ENCODE measurements at places on chromosomes 4 and X.

DNA sequence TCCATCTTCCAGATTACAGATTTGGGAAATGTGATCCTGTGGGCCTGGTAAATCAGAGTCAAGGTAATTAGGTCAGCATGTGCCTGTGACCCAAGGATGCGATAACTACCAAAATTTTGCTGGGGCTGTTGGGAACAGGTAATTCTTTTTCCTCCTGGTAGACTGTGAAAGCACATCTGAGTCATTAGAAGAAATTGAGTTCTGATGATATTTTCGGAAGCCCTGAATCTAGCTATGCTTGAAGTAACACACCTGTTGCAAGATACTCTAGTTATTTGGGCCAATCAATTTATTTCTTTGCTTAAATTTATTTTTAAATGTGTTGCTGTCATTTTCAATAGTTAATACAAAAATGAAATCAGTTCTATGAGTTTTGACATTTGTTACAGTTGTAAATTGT, 903.6 kb downstream of the RPA4 start:
- H3K36me3 ChIP-seq, result no peaks in the 10 kb centered on the region
- no peaks in the 10 kb centered on the region for H3K4me1 ChIP-seq
- DNase-seq, result no peak
- H3K27me3 ChIP-seq, result no peaks in the 10 kb centered on the region

- H3K27me3 ChIP-seq, result no peaks in the 10 kb centered on the region
- no peak overlapping the region for H3K4me3 ChIP-seq
- no peaks in the 10 kb centered on the region for H3K4me1 ChIP-seq
- no peak overlapping the region for H3K27ac ChIP-seq
- H3K36me3 ChIP-seq, result no peaks in the 10 kb centered on the region
Observed at GRCh38 chrX:131227608-131228007, 61.5 kb downstream of the IGSF1 start.

- no peak for DNase-seq
- H3K27ac ChIP-seq, result no peak overlapping the region
- no peaks in the 10 kb centered on the region for H3K27me3 ChIP-seq
Observed at GRCh38 chr4:20297261-20297660, 45.6 kb downstream of the SLIT2 start.

DNA sequence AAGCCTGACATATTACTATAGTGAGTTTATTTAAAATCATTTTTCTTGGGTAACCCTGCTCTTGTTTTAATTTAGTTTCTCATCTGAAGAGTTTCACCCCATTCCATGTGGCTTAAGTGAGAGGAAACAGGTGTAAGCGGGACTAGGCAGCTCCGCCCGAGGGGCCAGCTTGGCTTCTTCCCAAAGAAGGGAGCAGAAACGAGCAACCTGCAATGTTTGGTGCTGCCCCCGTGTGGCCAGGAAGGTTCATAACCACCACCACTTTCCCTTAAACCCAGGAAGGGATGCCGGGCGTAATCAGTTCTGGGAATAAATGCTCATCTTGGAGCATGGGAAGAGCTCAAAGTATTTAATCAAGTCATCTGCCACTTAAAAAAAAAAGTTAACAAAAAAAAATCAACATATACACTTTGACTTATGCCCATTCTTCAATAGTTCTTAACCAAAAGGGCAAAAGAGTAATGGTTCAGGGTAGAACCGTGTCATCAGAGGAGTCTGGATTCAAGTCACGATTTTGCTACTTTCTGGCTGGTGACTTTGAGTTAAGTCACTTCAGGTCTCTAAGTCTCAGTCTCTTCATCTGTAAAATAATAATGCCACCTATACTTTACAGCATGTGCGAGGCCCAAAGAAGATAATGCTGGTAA, 147.9 kb downstream of the NSUN7 start:
- H3K27ac ChIP-seq, result peak overlapping the region; percentile 57
- peaks cover 5% of the 10 kb centered on the region for H3K4me1 ChIP-seq
- no peaks in the 10 kb centered on the region for H3K27me3 ChIP-seq
- peak overlapping the region; percentile 80 for H3K4me3 ChIP-seq
- DNase-seq, result peak; percentile 46

DNA sequence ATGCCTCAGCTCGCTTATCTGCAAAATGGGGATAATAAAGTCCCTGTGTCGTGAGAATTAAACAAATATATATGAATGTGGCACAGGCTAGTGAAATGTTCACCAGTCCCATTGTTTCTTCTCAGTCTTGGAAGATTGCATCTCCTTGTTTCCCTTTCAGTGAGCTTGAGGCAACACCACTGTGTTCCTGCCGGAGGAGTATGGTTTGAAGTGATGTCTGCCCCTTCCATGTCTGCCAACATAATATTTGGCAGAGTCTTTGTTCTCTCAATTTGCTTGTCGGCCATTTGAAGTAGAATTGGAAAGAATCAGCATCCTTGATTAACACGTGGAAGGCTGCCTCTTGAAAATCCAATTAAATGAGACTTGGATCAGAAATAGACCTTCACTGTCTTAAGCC, 1088.5 kb upstream of the INTU start:
- no peak overlapping the region for H3K4me3 ChIP-seq
- H3K27me3 ChIP-seq, result no peaks in the 10 kb centered on the region
- DNase-seq, result no peak
- no peaks in the 10 kb centered on the region for H3K4me1 ChIP-seq

DNA sequence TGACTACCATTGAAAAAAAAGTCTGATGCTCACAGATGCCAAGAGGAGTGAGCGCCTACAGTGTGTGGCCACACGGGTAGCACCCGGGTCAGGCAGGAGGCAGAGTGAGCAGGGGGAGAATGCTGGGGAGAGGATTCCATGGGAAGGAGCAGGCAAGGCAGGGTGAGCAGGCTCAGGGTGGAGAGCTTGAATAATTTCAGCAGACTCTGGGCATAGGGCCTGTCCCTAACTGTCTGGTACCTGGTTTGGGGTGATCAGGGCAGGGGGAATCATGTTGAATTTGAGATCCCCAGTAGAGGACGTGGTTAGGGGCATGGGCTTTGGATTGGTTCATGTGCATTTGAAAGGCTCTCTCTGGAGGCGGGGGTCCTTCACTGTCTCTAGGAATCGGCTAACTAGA, 51.2 kb upstream of the TLR3 start:
- H3K4me3 ChIP-seq, result no peak overlapping the region
- H3K36me3 ChIP-seq, result no peaks in the 10 kb centered on the region
- no peak for DNase-seq
- no peaks in the 10 kb centered on the region for H3K4me1 ChIP-seq

GRCh38 chrX:20668550-20668949, 401.8 kb upstream of the RPS6KA3 start:
- DNase-seq, result no peak
- no peaks in the 10 kb centered on the region for H3K36me3 ChIP-seq
- no peak overlapping the region for H3K27ac ChIP-seq
- no peaks in the 10 kb centered on the region for H3K27me3 ChIP-seq

- DNase-seq, result no peak
- peaks cover 11% of the 10 kb centered on the region for H3K27me3 ChIP-seq
- peaks cover 5% of the 10 kb centered on the region for H3K4me1 ChIP-seq
Observed at GRCh38 chrX:100871594-100872560, 2.3 kb downstream of the NOX1 start.

GRCh38 chr4:96035727-96036126, 195.8 kb downstream of the PDHA2 start:
- no peaks in the 10 kb centered on the region for H3K36me3 ChIP-seq
- H3K4me1 ChIP-seq, result no peaks in the 10 kb centered on the region
- no peak overlapping the region for H3K4me3 ChIP-seq
